ENCODE measurements at places on chromosomes 12 and 14.

GRCh38 chr12:41076114-41076513, 112.0 kb upstream of the PDZRN4 start:
- DNase-seq: no peak

- DNase-seq: no peak
Measured at GRCh38 chr14:104520620-104521410, 58.7 kb upstream of the C14orf180 start.

DNA sequence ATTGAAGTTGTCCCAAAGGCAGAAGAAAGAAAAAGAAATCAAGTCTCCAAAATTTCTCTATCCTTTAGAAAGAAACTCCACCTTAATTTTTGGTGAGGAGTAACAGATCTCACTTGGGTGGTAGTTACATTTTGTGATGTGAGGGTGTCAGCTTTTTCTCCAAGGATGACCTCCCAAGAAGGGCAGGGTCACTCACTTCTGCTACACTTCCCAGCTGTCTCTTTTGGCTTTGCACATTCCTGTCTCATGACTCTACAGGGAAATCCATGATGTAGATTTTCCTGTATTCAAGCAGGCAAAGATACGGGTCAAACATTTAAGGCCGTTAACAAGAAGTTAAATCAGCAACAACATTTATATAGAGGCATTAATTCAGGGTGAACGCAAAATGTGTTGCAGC, 1016.4 kb downstream of the NRXN3 start:
- no peak for DNase-seq

GRCh38 chr12:19709889-19710288, 270.6 kb downstream of the AEBP2 start:
- no peak for DNase-seq

- DNase-seq: peak; percentile 51
Measured at GRCh38 chr12:14723763-14724162, 27.4 kb upstream of the GUCY2C start.

- no peak for DNase-seq
Measured at GRCh38 chr12:112617153-112617505, 174.4 kb upstream of the RPH3A start.

- DNase-seq: no peak
Measured at GRCh38 chr14:95313707-95314106, 6.0 kb downstream of the CLMN start.

DNA sequence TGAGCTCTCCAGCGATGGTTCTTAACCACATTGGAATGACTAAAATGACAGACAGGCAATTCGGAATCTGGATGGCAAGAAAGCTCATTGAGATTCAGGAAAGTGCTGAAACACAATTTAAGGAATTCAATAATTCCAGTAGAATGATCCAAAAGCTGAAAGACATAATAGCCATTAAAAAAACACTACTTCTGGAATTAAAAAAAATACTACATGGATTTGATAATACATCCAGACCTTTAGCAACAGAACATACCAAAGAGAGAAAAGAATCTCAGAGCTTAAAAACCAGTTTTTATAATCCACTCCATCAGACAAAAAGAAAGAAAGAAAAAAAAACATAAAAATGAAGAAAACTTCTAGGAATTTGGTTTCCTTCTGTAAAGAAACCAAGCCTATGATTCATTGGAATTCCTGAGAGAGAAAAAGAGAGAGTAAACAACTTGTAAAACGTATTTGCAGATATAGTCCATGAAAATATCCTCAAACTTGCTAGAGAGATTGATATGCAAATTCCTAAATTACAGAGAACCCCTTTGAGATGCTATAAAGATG, 52.8 kb downstream of the SLCO1B1 start:
- DNase-seq: no peak

- no peak for DNase-seq
Measured at GRCh38 chr14:52801014-52801712, 9.8 kb upstream of the GNPNAT1 start.

DNA sequence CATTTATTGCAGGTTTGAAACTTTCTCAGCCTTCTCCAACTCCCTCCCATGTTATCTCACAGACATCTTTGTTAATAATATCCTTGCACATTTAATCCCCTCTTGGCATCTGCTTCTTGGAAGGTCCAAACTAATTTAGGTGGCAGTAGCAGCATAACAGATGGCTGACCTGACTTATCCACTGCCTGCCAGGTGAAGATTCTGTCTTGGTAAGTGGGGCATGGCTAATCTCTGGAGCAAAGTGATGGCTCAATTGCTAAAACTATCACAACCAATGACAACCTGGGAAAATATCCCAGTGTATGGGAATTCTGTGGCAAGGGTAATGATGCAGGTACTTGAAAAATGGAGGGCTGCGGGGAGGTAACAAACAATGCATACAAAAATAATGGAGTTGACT, 58.2 kb upstream of the ALG10B start:
- no peak for DNase-seq

DNA sequence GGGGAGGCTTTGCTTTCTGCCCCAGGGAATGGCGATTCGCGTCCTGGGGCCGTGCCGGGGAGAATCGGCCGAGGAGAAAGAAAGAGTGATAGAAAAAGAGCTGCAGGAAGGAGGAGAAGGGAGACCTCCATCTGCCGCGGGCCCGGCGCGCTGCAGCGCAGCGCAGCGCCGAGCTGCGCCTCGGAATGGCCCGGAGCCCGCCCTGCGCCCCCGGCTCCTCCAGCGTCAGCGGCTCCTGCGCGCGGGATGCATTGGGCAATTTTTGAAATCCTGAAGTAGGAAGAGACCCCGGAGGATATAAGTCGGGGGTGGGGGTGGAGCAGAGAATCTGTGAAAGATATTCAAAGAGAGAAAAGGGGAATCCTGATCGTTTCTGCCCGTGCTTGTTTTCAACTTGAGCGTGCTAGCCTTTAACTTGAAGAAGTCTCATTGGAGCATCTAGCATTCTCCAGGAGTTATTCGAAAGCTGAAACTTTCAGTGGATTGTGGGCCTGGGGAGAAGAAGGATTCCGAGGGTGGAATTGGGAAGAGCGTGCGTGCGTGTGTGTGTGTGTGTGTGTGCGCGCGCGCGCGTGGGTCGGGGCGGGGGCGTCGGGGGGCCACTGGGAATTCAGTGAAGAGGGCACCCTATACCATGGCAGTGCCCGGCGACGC, 441 bp downstream of the PDE3A start:
- DNase-seq: no peak
